AG08396 (cell line): ENCODE measurements at places on chromosomes 13 and 19.

GRCh38 chr19:18519962-18520847 is 1.7 kb downstream of the ELL start:
- peak; percentile 81 for DNase-seq

- no peak for DNase-seq
These were observed 2.2 kb downstream of the FRY start for GRCh38 chr13:32033744-32034143.

DNA sequence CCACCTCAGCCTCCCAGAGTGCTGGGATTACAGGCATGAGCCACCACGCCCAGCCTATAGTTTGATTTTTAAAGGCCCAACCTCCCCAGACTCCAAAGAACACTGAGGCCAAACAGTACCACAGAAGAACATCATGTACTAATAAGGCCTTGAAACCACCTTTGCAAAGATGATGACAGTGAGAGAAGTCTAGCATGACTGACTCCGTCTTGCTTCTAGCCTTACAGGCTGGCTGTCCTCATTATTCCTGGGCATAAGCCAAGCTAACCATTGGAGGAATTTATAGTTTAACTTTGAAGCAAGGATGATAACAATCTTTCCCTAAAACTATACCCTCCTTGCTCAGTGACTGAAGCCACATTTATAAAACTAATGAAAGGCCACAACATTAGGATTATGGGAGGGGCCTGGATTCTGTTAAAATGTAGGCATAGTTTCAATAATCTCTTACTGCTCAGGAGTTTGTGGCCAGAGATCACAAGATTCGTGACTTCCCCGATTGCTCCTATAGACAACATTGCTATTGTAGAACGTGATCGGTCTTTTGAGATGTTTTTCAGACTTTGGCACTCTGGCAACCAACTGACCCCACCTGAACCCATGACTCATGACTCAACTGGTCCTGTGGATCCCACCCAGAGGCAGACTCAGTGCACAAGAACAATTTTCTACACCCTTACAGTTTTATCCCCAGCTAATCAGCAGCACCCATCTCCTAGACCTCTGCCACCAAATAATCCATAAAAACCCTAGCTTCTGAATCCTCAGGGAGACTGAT is 17.6 kb downstream of the GPR42 start:
- no peak for DNase-seq

- DNase-seq: no peak
These were observed 19.8 kb downstream of the LRRC4B start for GRCh38 chr19:50548191-50549058.

GRCh38 chr19:955803-956765 is 28.1 kb upstream of the WDR18 start:
- no peak for DNase-seq

- no peak for DNase-seq
These were observed 13.8 kb downstream of the SLC7A1 start for GRCh38 chr13:29581666-29582065.

DNA sequence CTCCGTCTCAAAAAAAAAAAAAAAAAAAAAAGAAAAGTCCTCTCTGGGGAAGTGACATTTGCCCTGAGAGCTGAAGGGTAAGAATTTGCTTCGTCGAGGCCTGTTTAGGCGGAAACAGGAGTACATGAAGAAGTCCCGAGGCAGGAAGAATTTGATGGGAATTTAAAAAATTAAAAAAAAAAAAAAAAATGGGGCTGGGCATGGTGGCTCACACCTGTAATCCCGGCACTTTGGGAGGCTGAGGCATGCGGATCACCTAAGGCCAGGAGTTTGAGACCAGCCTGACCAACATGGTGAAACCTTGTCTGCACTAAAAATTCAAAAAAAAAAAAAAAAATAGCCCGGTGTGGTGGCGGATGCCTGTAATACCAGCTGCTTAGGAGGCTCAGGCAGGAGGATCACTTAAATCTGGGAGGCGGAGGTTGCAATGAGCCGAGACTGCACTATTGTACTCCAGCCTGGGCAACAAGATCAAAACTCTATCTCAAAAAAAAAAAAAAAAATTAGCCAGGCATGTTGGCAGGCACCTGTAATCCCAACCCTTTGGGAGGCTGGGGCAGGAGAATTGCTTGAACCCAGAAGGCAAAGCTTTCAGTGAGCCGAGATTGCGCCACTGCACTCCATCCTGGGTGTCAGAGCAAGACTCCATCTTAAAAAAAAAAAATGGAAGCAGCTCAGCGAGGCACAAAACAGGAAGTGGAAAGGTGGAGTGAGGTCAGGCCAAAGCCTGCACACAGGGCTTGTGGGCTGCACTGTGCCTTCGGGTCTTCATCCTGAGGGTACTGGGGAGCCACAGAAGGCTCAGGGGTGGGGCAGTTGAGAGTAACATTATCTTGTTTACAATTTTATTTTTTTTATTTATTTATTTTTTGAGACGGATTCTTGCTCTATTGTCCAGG is 4.9 kb downstream of the BAX start:
- DNase-seq: no peak
